Fibroblast of villous mesenchyme (primary cell): ENCODE measurements at places on chromosomes 6 and 20. TPM values are rescaled to one million over a fixed set of nuclear protein-coding genes. Genes with fewer than 3 reads are reported as not detected.

DNA sequence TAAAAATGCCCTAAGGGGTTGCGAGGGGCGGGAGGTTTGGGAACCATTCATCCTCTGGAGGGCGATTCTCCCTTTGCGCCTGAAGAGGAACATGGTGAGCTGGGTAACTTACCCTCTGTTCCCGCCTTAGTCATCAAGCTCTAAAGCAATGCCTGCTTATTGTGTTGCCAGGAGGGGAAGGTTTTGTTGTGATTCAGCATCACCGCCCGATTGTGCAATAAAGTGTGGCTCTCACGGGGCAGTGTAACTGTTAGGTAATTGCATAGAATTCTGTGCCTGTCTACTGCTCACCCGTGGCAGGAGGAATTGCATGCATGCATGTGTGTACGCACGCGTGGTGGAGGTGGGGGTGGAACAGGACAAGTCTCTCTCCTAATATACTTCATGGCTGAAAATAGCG lies 95.5 kb upstream of the AGPAT4 start:
- peak; percentile 82 for DNase-seq

GRCh38 chr6:108648191-108648590 lies 87.5 kb downstream of the FOXO3 start:
- DNase-seq, result no peak

DNA sequence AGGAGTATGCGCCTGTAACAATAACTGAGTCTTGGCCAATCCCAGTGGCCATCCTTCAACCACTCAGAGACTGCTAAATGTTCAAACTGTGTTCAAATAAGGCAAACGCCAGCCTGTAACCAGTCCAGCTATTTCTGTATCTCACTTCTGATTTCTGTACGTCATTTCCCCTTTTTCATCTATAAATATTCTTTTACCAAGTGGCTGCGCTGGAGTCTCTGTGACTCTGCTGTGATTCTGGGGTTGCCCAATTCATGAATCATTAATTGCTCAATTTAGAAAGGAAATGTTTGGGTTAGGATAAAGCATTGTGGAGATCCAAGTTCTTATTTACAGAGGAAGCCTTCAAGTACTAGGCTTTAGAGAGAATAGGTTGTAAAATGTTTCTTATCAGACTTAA lies 89.8 kb upstream of the UST start:
- DNase-seq, result peak; percentile 85

DNA sequence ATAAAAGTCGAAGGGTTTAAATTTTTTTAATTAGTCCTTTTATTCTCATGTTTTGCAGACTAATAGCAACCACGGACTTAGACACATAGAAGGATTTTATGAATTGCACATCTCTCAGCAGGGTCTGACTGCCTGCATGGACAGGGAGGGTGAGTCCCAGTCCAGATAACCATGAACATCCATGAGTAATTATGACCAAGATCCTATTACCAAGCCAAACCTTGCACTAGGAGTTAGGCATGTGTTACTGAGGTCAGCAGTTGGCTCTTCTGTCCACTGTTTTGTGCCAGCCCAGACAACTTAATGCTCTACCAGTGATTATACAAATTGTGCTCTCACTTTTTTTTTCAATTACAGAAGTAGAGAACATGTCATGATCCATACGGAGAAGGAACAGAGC lies 211.2 kb downstream of the MAFB start:
- no peak for DNase-seq

- DNase-seq, result no peak
Observed at GRCh38 chr6:166439366-166440091, 56.8 kb upstream of the MPC1 start.

- peak; percentile 54 for DNase-seq
Observed at GRCh38 chr6:111791415-111791814, 81.8 kb downstream of the FYN start.

DNA sequence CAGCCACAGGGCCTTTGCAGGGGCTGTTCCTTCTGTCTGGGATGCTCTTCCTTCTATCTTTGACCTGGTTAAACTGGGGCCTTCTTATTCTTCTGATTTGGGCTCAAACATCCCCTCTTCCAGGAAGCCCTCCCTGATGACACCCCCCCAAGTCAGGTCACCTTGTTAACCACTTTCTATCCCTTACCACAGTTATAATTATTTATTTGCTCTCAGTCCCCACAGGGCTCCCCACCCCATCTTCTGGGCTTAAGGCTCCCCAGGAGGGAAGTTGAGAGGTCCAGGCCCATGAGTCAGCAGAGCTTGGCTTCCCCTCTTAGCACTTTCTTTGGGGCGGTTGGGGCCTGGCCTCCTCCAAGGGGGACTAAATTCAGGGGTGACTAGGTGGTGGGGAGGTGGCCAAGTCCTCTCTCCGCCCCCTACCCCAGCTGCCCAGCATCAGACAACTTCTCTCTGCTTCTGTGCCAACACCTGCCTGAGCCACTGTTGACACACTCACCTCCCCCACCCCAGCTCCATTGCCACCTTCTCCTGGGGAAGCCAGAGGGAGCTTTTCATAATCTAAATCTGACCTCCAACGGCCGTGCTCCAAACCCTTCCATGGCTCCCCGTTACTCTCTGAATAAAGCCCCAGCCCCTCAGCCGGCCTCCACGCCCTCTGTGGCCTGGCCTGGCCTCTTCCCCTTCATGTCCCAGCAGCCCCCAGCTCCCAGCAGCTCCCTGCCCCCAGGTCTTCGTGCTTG lies 70.0 kb downstream of the CEBPB start:
- DNase-seq, result no peak

DNA sequence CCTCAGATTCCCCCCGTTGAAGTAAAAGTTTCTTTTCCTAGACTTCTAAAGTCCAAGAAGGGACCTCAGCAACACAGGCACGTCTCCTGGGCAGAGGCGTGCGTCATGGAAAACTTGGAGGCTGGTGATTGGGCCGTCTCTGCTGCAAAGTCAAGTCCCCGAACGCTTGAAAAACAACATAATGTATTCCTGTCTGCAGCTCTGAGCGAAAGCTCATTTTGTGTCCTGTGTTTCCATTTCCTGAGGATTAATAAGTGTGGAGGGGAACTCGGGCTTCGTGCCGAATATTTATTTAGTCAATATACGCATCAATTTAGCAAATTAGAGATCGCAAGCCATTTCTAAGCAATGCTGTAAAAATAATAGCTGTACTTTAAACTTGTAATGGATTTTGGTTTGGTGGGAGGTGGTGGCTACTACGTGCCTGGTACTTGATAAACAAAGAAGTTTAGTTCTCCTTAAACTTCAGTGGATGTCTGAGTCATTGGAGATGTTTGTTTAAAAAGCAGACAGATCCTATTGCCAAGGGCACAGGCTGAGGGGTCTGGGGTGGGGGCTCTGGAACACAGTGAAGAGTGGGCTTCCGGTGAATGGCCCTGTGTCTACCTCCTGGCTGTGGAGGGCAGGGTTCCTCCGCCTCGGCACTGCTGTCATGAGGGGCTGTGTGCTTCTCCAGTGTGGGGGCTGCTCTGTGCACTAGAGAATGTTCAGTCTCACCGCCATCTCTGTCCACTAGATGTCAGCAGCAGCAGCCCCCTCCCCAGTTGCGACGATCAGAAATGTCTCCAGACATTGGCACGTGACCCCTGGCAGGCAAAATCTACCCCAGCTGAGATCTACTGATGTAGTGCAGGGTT lies 21.8 kb downstream of the PCK1 start:
- peak; percentile 55 for DNase-seq

DNA sequence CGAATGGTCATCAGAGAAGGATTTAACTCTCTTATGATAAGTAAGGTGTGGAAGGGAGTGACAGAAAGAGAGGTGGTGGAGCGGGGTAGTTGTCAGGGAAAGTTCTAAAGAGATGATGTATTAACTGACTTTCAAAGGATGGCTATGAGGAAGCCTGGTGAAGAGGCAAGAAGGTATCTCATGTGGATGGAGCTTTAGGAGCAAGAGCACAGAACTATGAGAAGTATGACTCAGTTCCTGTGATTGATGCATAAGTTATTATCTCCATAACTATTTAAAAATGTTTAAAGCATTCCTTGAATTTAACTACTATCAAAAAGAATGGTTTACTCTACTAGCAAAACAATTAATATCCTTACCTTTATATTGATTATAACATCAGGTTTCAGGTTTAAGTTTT lies 28.8 kb downstream of the AK9 start:
- DNase-seq, result no peak

- no peak for DNase-seq
Observed at GRCh38 chr6:53394704-53395103, 46.0 kb upstream of the ELOVL5 start.

GRCh38 chr20:52160621-52161204 lies 30.9 kb downstream of the ZFP64 start:
- no peak for DNase-seq

- DNase-seq, result no peak
Observed at GRCh38 chr6:119764927-119765681, 415.5 kb upstream of the MAN1A1 start.

DNA sequence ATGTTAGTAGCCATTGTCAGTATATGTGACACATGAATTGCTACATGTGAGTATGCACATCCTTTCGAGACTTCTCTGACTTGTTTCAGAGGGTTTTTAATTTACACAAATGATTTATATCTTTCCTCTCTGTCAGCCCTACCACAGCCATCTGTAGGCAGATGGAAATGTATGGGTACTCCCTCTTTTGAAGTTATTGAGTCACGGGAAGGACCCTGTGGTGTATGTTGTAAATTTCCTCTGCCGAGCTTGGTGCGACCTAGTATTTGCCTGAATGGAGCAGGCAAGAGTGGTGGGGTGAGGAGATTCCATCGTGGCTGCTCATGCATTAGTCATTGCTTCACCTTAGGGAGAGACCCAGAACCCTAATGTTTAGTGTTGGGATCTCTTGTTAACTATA lies 171.9 kb downstream of the JARID2 start:
- DNase-seq, result peak; percentile 74

- no peak for DNase-seq
Observed at GRCh38 chr20:57374931-57375651, 16.1 kb upstream of the RBM38 start.

DNA sequence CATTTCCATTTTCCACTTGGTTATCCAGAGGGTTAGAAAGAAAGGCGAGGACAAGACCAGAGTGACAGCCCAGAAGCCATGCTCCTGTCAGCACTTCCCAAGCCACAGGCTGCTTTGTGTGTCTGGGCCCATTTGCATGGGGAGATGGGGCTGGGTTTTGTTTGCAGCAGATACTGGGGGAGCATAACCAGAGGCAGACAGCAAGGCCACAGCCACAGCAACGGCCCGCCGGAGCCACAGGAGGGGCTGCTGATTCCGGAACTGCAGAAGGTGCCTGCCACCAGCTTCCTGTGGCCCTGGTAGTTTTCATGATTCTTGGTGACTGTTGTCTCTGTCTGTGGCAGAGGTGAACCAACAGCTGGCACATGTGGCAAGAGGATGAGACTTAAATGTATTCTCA lies 106.6 kb downstream of the DLL1 start:
- no peak for DNase-seq

DNA sequence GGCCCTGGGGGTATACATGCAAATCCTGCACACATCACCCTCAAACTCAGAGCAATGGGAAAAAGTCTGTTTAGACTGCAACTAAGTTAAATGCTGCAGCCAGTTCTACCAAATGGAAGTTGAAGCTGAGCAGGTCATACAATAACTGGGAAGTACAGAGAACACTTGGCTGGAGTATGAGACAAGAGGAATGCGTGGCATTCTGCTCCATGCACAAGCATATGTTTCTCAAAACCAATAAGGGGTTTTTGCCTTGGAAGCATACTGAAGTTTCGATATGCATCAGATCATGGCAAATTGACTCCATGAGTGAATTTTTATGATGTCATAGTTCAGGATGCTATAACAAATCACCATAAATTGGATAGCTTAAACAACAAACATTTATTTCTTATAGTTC lies 193.8 kb downstream of the COL12A1 start:
- no peak for DNase-seq

GRCh38 chr20:54107600-54108325 lies 37.4 kb upstream of the BCAS1 start:
- DNase-seq, result no peak

The CLDN20 gene
- not detected in 2 replicates for total RNA-seq

The ARG1 gene
- total RNA-seq, result not detected in 2 replicates

The FRMD1 gene
- total RNA-seq, result not detected in 2 replicates
